NCI-H187 (cell line): ENCODE measurements at places on chromosomes 12 and 14.
A peak's percentile ranks its signal among the peaks of the same experiment; 100 is the strongest.

- DNase-seq, result no peak
These were observed 29.9 kb downstream of the ANO4 start for GRCh38 chr12:100824476-100824875.

DNA sequence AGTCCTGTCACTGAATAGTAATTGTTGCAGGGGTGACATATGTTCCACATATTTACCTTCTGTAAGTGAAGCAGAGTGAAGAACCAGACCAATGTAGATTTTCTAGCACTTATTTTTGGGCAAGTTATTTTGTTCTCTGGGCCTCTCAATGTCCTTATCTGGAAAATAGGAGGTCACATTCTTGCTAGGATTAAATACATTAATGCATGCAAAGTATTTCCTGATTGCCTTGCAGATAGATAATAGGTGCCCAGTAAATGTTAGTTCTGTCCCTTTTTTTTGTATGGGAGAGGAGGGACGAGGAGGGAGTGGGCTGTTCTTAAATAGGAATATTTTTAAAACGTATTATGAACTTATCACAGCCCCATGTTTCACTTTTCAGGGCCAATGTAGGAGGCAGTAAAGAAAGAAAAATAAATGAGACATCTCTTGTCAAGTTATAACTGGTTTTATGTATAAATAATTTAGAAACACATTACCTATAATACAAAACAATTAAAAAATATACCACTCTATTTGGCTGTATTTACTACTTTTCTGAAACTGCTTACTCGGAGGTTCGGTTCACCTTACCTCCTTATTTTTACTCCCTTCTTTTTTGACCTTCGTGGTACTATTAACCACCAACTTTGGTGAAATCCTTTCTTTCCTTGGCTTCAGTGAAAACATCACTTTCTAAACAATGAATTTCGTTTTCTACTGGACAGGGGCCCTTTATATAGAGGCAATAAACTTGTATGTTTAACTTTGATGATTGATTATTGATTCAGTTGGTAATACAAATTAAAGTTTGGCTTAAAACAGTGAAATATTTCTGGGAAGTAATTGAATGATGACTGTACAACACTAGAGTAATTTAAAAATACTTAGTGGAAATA, 41.9 kb downstream of the DIP2B start:
- DNase-seq, result no peak

GRCh38 chr12:30939234-30939633, 12.7 kb downstream of the TSPAN11 start:
- no peak for DNase-seq

- no peak for DNase-seq
These were observed 15.6 kb upstream of the RFLNA start for GRCh38 chr12:124279315-124279714.

- DNase-seq, result no peak
These were observed 76.6 kb downstream of the PAX9 start for GRCh38 chr14:36738269-36738668.

- no peak for DNase-seq
These were observed 38.7 kb downstream of the ARID2 start for GRCh38 chr12:45768194-45768593.

DNA sequence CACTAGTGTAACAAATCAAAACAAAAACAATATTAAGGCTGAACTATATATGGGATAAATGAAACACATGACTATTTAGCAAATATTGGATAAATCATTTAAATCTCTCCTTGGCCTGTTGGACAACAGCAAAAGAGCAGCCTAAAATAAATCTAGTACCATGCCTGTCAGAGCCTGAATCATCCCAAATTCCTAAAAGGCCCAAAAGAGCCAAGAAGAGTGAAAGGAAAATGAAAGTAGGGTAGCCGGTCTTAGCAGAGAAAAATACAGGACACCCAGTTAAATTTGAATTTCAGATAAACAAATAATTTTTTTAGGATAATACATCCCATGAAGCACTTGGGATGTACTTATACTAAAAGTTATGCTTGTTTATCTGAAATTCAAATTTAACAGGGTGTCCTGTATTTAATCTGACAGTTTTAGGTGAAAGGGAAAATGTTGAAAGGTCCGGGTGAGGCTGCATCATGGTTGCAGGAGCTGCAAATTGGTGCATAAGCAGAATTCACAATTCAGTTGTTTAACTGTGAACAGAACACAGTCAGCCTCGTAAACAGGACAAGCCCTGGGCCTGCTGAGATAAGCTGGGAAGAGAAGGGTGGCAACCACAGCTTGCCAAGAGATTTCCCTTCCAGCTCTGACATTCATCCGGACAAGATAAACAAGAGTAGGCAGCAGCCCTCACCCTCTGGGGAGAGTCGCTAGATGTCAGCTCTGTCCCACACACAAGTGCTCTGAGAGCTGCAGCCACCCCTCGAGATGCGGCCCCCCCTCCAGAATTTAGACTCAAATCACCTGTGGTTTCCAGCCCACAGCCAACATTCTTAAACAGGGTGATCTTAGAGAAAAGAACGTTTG, 30.3 kb downstream of the DMAC2L start:
- peak; percentile 5 for DNase-seq

DNA sequence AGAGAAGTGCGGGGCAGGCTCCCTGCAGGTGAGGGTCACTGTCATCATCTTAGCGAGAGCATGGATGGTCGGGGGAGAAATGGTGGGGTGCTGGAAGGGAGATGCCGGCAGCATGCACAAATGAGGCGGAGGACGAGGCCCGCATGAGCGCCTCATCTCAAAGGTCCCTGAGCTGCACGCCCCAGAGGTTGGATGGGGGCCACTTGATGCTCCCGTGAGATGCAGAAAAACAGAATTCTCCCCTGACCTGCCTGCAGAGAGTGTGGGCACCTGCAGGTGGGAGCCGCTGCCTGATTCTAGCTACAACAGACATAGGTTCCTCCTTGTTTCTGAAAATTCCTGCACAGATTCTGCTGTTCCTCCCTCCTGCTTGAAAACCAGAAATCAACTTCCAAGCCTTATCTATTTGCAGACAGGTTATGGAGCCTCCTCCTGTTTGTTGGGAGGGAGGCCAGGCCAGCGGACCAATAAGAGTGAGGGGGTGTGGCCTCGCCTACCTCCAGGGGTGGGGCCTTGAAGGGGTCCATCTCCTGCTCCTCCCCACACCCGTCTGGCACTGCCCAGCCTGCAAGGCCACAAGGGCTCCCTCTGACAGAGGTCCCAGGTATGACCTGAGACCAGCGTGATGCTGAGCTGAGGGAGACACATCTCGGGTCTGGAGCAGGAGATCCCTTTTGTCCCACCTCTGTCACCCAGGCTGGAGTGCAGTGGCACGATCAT, 67.2 kb downstream of the KDM2B start:
- DNase-seq, result no peak

DNA sequence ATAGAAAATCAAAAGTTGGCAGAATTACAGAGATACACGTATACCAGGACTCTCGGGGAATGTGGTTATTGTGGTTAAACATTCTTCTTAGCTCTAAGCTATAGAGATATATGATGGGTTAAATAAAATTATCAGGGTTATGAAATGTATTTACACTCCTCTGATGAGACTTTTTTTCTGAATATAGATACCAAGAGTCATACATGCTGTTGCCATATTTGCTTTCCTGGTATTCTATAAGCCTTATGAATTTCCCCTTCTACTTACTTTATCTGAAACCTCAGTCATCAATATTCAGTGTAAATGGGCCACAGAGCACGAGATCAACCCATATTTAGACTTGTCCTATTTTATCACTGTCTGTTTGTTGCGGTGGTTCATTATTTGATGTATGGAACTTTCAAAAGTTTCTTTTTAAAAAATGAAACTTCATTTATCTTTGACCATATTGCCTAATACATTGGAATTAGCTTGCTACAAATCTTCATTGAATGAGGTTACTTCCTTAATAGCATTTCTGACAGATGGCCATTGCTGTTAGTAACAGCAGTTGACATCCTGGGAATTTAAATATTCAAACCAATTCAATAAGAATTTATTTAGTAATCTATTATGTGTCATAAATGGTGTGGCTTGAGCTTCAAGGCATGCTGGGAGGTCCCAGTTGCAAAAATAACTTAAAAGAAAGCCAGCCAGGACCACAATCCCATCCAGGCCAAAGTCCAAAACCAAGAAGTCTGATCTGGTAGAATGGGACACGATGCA, 393.5 kb downstream of the PCNX1 start:
- DNase-seq, result no peak

- DNase-seq, result no peak
These were observed 268.6 kb upstream of the CRY1 start for GRCh38 chr12:107361970-107362369.

GRCh38 chr12:92540782-92541423, 161.9 kb upstream of the PLEKHG7 start:
- DNase-seq, result no peak

GRCh38 chr12:26976687-26977086, 37.5 kb downstream of the TM7SF3 start:
- no peak for DNase-seq
